ENCODE measurements at places on chromosomes 1 and 21.

- no peak for DNase-seq
Measured at GRCh38 chr1:165832902-165833301, 5.5 kb downstream of the UCK2 start.

GRCh38 chr1:161115132-161115711 lies 2.6 kb downstream of the PFDN2 start:
- DNase-seq: peak; percentile 96

- DNase-seq: no peak
Measured at GRCh38 chr21:38702196-38702595, 103.5 kb upstream of the ETS2 start.

- peak; percentile 68 for DNase-seq
Measured at GRCh38 chr1:198107091-198107501, 49.7 kb upstream of the NEK7 start.

DNA sequence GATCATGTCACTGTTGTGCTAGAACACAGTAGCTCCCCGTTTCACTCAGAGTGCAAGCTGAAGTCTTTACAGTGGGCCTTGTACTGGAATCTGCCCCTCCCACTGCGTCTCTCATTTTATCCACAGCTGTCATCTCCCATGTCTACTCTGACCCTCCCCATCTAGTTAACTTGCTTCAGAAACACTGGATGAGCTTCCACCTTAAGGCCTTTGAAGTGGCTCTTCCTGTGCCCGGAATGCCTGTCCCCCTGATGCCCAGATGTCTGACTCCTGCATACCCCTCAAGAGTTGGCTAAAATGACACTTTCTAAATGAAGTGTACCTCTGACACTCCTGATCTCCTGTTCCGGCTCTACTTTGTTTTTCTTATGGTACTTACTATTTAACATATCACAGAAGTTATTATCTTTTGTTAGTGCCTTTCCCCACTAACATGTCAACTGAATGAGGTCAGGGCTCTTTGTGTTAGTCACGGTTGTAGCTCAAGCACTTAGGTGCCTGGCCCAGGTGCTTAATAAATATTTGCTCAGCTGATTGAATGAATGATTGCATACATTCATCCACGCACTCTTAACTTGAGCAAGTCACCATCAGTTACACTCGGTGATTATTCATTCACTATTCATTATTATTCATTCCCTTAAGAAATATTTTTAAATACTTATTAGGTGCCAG lies 13.3 kb downstream of the ARV1 start:
- DNase-seq: no peak

DNA sequence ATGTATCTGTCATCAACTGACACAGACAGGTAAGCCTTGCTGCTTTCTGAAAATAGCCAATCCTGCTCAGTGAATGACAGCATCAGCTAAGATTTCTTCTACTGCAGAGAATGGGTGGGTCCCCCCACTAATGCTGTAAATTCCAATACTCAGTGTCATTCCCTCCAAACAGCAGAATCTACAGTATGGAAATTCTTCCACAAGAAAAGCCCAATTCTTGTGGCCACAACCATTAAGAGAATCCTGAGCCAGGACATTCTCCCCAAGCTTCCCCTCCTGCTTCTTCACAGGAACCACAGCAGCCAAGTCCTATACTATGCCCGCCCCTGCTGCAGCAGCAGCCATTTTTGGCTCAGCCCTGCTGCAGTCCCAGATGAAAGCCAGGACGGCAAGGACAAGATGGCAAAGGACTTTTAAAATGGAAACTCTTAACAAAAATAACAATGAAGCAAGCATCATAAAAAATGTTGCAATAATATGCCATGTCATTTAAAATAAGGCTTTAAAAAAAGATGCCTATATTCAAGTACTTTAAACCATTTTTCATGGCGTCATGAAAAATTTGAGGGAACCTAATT lies 26.8 kb downstream of the EIF4G3 start:
- peak; percentile 91 for DNase-seq

GRCh38 chr1:77267035-77267434 lies 14.8 kb upstream of the AK5 start:
- no peak for DNase-seq

- no peak for DNase-seq
Measured at GRCh38 chr1:165353731-165354671, 2.5 kb downstream of the LMX1A start.

DNA sequence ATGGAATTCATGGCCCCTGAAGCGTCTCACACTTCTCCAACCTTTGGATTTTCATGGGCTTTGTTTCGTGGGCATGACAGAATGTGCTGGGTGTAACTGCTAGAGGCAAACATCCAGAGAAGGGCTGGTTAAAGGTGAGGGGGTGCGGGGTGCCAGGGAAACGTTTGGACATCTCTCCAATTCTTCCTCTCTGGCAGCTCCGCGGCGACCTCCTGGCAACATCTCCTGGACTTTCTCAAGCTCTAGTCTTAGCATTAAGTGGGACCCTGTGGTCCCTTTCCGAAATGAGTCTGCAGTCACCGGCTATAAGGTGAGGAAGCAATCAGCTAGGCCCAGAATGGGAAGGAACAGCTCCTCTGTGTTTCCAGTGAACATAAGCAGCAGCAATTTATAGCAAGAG lies 12.0 kb downstream of the TMEM81 start:
- DNase-seq: no peak

GRCh38 chr1:168341483-168341975 lies 60.9 kb downstream of the TBX19 start:
- no peak for DNase-seq

GRCh38 chr1:77953907-77954306 lies 25.0 kb downstream of the FUBP1 start:
- DNase-seq: no peak

DNA sequence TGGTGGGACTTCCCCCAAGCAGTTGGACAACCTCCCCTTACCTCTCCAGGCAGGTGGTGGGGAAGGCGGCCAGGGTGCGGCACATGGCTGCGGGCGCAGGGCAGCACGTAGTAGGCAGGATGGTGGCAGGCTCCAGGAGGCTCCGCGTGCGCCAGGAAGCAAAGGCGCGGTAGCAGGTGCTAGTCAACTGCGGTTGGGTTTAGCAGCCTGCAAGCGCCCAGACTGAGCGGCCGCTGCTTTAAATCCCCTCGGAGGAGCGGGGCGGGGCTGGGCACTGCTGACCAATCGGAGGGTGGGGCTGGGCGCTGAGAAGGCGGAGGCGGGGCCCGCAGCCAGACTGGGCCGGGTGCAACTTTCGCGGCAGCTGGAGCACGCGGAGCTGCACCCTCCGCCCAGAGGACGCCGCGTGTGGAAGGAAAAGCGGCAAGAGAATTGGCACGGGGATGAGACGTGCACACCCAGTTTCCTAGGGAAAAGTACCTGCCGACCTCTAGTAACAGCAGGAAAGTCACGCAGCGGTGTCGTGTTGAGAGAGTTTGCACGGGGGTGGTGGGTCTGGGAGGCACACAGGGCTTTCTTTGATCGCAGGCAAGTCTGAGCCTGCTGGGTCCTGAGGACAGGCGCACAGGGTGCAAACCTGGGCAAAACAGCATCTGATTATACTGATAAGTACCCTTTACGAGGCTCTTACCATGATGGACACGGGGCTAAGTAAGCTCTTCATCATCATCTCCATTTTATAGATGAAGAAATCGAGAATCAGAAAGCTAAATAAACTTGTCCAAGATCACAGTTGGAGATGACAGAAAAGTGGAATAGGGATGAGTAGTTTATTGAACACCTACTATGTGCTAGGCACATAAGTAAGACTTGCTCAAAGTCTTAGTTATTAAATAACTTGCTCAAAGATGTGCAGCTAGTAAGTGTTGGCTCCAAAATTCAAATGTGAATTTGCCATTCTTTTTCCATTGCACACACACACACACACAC lies at the start of gene RGS16:
Gene RGS16, minus strand, starts transcription at position 215 of the 990 bp plus-strand sequence. Its CDS starts 130 bp downstream, at position 85.
- DNase-seq: no peak

DNA sequence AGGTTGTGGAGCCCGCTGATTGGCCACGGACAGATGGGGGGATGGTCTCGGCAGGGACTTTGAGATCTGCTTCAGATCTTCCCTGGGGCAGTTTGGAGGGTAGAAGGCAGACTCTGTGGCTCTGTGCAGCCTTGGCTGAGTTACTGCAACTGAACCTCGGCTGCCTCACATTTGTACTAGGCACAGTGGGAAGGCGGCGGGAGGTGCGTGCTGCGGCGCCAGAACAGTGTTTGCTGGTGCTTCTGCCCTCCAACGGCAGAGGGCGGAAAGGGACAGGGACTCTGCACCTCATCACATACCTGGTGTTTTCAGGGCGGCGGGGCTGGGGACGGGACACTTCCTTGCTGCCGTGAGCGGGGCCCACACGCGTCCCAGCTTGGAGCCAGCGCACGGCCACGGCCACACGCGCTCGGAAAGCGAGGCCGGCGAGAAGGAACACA lies 26.2 kb downstream of the SLC66A1 start:
- no peak for DNase-seq

DNA sequence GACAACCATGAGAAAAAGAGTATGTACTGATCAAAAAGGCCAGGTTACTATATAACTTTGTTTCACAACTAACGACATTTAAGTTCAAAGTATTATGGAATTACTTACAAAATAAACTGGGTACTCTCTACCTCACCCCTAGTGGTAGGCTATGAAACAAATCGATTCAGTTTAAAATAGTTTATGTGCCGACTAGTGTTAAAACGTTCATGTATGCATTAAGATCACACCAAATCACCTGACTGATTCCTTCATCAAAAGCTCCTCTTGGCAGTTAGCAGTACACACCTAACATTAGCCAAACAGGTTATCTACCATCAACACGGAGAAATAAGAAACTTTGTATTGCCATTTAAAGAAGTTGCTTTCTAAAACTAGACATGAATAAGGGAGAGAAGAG lies 137.1 kb downstream of the AKT3 start:
- DNase-seq: no peak

DNA sequence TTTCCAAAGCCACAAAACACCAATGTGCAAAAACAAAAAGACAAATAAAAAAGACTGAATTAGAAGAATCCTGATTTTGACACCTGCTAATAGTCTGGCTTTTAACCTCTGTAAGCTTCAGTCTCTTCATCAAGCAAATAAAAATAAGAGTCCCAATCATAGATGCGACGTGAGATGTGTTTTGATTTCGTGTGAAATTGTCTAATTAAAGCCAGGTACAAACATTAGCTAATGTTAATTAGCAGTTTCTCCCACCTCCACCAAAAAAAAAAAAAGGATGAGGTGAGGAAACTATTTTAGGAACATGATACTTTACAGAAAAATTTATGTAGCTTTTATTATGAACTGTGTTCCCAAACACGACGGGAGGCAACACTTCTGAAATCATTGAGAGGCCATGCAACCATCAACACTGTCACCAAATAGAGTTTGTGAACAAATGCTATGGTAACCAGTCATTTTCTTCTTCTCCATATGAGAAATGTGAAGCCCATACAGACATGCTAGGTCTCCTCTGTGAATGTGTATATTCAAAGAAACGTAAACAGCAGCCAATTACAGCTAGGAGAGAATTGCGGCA lies 6.7 kb upstream of the EVI5 start:
- no peak for DNase-seq

- no peak for DNase-seq
Measured at GRCh38 chr1:39082811-39083576, 56.8 kb downstream of the NDUFS5 start.

DNA sequence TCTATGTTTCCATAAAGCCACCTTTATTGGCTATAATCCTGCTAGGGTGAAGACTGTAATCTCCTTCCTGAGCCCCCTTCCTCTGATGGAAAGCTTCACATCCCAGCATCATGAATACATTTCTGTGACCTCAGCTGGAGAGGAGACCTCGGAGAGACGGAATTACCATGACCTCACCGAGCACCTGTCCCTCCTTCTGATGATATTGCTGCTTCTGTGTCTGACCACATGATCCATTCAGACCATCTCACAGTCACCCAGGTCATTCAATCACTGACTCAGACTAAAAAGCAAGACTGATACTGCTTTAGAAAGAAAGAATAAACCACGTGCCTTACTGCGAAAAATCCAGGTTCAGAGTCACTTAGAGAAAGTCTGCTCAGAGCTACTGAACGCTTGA lies 8.8 kb downstream of the KCND3 start:
- DNase-seq: no peak

DNA sequence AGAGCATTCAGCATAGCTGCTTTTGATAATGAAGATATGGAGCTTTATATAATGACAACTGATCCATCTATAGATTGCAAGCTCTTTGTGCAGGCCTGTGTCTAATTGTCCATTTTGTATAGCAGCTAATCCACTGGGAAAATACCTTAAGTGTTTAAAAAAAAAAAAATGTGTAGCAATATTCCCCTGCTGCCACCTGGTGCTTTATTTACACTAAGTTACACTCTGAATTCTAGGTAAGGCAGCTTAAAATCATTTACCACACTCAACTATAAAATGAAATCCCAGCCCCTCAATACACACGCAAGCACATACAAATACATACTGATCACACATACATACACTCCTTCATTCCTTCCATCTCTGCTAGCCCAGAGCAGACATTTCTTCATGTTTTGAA lies 49.1 kb upstream of the BCL9 start:
- no peak for DNase-seq

DNA sequence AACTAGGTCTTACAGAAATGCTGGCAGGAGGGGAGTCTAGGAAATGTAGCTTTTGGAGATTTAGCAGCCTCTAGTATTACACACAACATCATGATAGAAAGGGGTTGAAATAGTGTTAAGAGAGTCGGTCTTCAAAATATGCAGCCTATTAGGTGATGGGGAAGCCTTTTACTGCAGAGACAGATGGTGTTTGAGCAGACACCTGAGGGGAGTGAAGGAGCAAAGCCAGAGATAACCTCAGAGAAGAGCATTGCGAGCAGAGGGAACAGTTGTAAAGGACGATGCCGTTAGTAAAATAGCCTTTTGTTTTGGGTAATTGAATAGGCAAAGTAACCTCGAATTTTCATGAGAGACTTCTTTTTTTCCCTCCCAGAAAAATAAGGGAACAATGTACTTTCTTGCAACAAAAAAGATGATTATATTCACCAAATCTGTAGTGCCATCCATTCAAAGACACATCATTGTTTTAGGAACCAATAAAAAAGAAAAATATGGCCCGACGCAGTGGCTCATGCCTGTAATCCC lies 66.3 kb upstream of the KIF1B start:
- DNase-seq: no peak

DNA sequence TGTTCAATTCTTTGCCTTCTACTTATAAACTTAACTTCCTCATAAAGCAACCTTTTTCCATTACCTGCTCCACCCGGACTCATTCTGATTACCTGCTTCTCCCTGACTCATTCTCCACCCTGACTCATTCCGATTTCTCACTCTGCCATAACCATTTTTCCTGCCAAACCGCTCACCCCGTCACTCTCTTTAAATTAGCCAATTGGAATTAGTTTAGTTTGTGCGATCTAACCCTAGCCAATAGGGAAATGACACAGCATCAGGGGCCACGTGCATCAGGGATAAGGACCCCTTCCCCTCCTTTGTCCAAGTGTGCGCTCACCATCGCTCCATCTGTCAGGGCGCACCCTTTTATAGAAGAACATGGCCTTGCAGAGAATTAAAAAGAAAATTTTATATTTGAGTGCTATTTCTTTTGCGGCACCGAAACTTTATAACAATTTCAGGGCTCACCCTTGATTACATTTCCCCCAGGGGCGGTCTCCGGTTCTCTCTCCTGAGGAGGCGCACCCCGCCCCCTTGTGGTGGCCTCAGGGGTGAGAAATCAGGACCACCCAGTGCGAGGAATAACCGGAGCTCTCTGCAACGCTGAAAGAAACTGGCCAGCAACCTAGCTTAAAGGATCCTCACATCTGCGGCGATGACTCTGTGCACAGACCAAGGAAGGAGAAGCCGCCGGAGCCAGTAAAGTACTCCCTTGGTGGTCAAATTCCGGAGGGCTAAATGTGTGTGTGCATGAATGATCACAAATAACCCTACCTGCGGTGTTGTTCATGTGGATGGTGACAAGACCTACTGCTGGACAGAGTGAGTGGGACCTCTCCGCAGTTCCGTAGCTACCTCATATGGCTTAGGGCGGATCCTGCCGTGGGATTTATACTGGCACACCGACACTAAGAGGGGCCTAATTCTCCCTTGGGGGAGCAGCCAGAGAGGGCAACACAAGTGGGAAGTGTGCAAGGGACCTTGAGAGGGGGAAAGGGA lies 30.3 kb upstream of the CBR3 start:
- DNase-seq: peak; percentile 42
